AG04449 (cell line): ENCODE measurements at places on chromosomes 7 and 10.
A peak's percentile ranks its signal among the peaks of the same experiment; 100 is the strongest.

DNA sequence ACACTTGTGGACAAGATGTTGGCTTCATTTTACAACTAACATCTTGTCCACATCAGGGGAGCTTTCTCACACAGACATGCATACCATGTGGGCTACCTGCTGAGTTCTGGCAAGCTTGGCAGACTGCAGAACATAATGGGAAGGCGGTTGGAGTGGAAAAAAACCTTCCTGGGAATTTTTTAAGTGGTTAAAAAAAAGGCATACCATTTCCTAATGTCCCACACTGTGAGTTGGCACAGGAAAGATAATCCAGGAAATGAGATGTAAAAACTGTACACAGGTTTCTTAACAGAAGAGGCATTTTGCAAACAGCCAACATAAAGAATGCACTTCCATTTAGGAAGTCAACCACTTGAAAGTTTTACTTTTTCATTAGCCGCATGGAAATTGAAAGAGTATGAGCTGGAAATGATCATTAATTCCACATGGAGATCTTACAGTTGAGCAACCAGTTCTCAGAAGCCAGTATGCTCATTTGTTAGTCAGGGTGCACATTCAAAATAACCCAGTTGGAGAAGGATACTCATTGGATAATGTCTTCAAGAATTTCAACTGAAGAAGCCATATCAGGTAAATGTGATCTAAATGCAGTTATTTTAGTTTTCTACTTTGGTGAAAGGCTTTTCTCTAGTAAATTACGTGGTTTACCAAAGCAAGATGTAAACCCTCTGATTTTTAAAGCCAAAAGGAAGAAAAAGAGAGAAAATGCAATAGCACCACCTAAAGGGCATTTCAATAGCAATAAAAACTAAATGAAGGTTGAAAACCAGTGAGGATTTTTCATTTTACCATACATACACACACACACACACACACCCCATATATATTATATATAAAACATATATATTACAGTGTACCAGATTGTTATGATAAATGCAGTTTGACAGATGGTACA is 194.0 kb downstream of the TAX1BP1 start:
- DNase-seq, result no peak

- no peak for DNase-seq
Measured at GRCh38 chr10:125692196-125692595, 9.2 kb upstream of the TEX36 start.

GRCh38 chr10:35526746-35527145 is 78.4 kb upstream of the GJD4 start:
- DNase-seq, result no peak

- no peak for DNase-seq
Measured at GRCh38 chr7:157011333-157012112, 1.1 kb upstream of the MNX1 start.

DNA sequence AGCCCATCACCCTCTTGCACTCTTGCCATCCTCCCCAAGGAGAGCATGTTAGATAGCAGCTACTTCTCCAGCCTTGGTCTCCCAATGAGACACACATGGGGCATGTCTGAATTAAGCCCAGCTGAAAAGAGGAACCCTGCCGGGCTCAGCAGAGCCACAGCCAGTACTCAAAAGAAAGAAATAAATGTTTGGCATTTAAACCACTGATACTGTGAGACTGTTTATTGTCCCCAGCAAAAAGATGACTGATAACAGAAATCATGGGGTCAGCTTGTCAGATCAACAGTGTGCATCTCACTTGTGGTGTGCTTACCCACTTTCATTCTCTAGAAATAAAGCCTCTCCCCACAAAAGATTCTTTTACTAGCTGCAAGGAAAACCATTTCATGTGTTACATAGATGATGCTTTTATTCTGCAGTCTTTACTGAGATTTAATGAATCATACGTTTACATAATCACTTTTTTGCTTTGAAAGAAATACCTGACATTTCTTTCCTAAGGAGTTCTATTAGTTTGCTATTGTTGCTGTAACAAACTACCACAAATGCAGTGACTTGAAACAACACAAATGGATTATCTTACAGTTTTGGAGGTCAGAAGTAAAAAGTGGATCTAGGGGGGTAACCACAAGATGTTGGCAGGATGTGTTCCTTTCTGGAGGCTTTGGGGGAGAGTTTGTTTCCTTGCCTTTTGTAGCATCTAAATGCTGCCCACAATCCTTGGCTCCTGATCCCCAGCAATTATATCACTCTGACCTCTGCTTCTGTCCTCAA is 20.9 kb downstream of the ANKRD7 start:
- no peak for DNase-seq

GRCh38 chr7:5333121-5334045 is 50.6 kb downstream of the SLC29A4 start:
- no peak for DNase-seq

DNA sequence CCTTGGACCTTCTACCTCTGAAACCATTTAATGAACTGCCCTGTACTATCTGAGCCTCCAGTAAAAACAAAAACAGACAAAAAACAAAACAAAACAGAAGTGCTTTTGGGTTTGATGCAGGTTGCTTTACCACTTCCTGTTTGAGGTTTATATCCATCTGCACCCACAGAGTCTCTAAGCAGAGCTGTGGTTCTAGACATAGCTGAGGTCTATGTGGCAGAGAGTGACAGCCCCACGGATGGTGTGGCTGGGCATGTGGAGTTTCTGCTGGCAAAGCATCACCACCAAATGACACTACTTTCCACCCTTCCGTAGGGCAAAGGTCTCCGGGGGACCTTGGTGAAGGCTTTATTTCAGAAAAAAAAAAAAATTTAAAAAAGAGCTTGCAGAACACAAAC is 754.2 kb downstream of the GRID1 start:
- DNase-seq, result no peak

DNA sequence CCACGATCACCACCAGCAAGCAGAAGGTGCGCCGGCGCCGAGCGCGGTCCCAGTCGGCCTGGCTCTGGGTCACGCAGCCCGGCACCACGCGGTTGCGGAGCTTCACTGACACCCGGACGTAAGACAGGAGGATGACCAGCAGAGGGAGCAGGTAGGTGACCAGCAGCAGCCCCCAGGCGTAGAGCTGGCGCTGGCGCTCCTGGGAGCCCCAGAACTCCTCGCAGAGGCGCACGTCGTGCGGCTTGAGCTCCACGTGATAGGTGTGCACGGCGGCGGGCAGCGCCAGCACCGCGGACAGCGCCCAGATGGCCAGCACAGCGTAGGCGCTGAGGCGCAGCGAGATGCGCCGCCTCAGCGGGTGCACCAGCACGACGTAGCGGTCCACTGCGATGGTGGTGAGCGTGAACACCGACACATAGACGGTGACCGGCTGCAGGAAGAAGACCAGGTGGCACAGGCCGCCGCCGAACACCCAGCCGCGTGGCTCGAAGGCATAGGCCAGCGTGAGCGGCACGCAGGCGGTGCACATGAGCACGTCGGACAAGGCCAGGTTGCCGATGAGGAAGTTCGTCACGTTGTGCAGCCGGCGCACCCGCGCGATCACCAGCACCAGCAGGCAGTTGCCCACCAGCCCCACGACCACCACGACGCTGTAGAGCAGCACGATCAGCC is 920 bp downstream of the PRLHR start:
- DNase-seq, result no peak

- DNase-seq, result no peak
Measured at GRCh38 chr7:130695840-130696239, 9.5 kb upstream of the TSGA13 start.

GRCh38 chr7:17369691-17370426 is 71.4 kb downstream of the AHR start:
- DNase-seq, result peak; percentile 73

DNA sequence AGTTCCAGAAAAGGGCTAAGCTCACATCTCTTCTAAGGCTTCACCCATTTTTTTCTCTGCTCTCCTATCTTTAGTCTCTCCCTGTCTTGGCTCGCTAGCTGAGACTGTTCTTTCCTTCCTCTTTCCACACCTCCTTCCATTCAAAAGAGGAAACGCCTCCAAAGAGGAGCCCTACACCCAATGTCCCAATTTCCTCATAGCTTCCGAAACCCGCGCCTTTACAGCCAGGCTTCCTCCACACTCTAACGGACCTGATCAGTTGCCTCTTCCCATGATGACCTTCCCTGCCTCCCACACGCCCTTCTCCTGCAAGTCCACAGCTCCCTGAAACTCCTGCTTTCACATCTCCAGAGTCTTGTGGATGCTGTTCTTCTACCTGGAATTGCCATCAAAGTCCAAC is 71.7 kb downstream of the COBL start:
- no peak for DNase-seq

DNA sequence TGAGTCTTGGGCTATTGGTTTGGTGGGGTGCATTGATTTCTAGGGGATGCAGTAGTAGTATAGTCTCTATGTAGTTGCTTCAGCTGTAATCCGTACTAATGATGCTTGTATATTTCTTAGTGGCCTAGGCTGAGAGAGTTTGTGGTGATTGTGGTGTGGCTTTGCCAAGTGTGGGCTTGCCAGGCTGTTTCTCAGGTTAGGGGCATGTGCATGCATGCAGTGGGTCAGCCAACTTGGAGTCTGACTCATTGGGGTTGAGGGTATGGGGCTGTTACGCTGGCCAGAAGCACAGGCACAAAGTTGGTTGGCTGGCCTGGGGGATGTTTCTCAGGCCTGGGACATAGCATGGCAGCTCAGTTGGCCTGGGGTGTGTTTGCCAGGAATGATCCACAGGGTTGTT is 25.7 kb upstream of the PLA2G12B start:
- DNase-seq, result no peak

DNA sequence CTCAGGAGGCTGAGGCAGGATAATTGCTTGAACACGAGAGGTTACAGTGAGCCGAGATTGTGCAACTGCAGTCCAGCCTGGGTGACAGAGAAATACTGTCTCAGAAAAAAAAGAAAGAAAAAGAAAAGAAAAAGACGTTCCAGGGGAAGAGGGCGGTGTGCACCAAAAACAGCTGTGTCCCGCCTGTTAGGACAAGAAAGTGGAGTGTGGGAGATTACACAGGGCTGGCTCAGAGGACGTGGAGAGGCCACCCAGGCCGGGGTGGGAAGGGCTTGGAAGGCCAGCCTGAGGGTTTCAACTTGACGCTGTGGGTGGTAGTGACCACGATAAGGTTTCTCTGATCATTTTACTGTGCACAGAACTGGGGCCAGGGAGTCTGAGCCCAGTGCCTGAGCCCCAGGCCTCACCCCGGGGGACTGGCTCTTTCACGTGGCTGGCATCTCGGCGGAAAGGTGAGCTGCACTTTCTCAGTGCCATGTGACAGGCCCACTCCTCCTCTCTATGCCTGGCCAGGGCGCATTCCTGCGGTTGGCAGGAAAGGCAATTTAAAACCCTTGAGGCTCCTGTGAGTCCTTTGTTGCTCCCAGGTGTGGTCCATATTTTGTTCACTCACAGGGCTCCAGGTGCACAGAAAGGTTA is 13.9 kb downstream of the RHBDD2 start:
- no peak for DNase-seq

GRCh38 chr7:34401776-34402175 is 256.2 kb upstream of the NPSR1 start:
- DNase-seq, result no peak

GRCh38 chr10:92699518-92700381 is 10.0 kb downstream of the HHEX start:
- DNase-seq, result no peak

- no peak for DNase-seq
Measured at GRCh38 chr7:90726120-90726519, 130.0 kb downstream of the CDK14 start.
